ENCODE measurements at places on chromosomes 5 and 9.

DNA sequence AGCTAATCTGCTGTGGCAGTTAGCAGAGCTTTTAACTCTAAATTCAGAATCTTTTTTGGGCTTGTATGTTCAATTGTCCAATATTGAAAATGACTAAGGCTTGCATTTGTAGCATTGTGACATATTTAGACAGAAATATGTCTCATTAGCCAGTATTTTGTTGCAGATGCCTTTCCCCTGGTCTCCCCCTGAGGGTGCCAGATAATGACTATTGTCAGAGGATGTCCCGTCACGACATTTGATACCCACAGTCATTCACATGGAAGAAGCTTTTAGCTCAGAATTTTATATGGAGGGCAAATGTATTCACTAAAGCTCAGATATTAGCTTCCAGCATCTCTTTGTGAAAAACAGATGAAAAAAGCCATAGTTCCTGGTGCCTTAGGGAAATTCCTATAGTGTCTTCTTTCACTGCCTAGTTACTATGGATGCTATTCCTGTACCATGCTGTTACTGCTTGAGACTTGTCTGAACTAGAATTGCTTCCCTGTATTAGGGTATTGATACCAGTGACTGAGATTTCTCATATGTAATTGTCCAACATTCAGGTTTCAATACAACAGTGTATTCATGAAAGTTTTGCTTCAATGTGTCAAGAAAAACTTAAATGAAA, 96.2 kb downstream of the CCDC192 start:
- no peak for DNase-seq

DNA sequence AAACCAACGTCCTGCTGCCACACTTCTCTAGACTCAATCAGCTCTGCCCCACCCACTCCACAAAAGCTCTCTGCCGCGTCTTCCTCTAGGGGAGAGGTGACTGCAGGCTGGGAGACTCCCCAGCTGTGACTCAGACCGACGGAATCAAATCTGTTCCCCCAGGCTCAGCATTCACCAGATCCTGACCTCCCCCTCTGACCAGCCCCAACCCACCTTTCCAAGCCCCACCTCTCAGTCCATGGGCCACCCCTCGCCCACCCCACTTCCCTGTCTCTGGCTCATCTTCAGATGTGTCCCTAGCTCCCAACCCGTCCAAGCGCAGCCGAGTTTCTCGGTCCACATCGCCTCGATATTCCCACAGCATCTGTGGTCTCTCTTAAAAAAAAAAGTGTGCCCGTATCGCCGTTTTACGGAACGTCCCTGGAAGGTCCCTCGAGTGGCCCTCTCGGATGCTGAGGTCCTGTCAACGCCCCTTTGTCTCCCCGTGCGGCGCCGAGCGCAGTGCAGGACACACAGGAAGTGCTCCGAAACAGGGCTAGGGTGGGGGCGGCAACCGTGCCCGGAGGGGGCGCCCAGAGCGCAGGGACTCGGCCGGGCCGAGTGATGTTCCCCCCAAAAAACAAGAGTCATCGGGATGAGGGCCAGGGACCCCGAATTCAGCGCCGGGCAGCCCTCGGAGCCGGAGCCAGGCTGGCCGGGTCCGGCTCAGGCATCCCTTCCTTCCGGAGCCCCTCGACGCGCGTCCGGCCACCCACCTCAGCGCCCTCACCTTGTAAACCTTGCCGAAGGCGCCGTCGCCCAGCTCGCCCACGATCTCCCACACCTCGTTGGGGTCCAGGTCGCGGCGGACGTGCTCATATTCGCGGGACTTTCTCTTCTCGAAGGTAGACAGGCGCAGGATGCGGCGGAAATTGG, 649 bp downstream of the STK10 start:
- DNase-seq = peak; percentile 84

DNA sequence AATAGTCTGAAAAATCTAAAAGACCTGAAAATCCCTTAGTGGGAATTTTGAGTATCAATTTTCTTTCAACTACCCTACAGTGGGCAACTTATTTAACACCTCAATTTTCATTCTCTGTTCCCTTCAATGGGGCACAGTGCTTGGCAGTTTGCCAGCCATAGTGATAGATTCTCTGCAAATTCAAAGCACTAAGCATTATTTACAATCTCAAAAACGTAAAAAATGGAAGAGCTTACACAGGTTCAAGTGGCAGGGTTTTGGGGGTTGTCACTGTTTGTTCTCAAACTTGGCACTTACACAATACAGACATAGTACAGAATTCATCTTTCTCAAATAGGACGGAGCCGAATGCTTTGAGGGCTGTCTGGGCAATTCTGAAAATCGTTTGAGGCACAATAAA, 515.0 kb downstream of the EFNA5 start:
- DNase-seq = no peak

- DNase-seq = no peak
These were observed 140.9 kb upstream of the PIK3R1 start for GRCh38 chr5:68074633-68075032.

GRCh38 chr9:83339435-83339834, 198.8 kb downstream of the FRMD3 start:
- no peak for DNase-seq

DNA sequence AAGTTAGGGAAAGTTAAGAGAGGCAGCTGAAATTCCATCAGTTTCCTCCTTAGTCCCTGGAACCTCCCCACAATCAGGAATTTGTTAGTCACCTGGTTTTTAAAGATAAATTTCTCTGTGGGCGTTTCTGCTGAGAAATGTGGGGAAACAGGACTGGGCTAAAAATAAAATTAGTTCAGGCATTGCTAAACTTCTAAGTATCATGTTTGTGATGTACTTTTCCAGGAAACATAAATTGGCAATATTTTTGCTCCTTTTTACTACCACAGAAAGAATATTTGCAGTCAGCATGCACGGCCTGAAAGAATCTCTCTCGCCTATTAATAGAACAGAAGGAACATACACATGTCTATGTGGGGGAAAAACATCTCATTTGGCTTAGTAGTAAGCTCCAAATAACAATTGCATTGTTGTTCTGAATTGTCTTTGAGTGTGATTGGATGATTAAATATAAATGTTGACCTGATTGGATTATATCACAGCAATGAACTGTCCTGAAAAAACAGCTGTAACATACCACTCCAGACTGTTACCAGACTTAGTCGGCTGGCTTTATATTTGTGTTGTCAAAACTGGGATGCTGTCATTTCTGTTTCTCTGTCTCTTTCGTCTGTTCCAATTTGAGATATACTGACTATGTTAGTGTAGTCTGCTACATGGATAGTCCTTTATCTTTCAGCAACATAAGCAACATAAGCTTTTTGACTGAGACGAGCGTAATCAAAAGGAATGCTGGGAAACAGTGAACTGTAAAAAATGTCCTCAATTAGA, 12.9 kb downstream of the TJP2 start:
- DNase-seq = no peak

DNA sequence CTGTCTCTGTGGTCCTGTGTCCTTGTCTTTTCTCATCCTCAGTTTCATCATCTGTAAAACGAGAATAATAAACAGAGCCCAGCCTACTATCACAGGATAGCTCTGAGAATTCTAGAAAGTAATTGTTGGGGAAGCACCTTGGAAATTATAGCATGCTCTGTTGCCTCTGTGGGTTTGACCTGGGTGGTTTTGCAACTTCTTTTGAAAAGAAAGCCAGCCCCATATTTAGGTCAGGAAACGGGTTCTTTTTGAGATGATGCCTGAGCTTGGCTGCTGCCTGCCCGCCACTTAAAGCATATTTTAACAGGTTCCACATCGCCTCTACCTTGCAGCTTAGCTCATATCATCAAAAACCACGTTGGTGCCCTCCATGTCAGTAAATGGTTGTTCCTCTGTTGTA, 111.1 kb downstream of the TLR4 start:
- DNase-seq = no peak

GRCh38 chr9:121773286-121773953, 122.0 kb downstream of the DAB2IP start:
- DNase-seq = no peak

DNA sequence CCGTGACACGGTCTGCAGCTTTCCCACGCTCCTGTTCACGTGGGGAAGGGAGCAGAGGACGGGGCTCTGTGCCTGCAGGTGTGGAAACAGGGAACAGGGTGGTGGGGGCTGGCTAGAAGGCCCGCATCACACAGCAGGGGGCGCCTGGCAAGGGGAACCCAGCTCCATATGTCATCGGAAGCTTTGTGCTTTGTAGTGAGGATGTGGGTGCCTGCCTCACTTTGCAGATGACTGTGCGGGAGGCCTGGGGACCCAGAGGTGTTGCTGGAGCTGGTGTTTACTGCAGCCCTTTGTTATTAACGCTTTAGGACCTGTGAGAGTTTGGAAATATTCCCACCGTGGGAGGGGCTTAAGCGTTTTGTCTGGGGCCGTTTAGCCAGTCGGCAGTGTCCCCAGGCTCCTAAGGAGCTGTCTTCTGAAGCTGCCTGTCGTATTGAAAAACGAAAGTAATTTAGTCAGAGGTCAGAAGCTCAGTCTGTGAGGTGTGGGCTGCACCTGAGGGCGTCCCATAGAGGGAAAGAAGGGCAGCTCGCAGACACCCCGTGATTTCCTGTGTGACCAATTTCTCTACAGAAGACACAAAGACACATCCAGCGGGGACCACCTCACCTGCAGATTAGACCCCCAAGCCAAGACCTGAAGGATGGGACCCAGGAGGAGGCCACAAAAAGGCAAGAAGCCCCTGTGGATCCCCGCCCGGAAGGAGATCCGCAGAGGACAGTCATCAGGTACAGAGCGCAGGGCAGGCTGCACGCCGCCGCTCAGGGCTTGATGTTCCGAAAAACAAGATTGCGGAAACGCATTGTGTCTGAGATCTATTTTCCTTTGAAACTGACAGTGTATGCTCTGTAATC, 9.1 kb downstream of the MAN1B1 start:
- DNase-seq = peak; percentile 67

- peak; percentile 75 for DNase-seq
These were observed 171.2 kb downstream of the CWC27 start for GRCh38 chr5:64939772-64940510.

GRCh38 chr5:180950291-180950949, 38.2 kb upstream of the BTNL3 start:
- no peak for DNase-seq

- no peak for DNase-seq
These were observed 378.9 kb downstream of the RAB3C start for GRCh38 chr5:58961631-58962280.

DNA sequence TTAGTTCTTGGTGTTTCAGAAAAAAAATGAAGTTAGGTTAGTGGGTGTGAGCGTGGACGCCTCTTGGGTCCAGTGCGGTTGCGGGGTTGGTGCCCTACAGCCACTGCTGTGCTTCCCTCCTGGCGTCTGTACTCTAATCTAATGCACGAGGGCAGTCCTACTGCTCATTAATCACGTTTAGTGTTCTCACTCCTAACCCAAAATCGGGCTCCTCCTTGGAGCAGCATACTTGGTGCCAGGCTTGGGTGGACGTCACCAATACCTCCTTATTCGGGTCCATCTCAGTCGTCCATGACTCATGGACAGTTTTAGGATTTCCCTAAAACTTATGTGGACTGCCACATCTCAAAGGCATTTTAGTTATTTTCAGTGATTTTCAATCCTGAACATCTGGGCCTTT, 41.6 kb downstream of the TRIO start:
- no peak for DNase-seq

DNA sequence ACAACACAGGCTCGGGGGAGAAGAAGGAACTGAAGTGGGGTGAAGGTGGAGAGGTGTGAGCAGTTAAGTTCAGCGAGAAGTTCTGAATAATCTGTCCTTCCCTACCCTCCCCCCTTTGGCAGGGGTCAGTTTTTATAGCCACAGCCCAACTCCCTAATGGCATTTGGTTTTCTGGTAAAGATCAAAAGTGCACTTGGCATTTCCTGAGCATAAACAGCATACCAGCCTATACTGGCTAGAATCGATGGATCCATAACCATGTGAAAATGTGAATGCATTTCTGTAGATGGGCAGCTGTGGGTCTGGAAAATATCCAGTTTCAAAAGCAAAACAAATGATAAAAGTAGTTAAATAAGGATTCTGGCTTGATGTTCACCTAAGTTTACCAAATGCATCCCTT, 410.9 kb downstream of the PLK2 start:
- no peak for DNase-seq

GRCh38 chr5:135437796-135438560, 9.2 kb downstream of the DCANP1 start:
- DNase-seq = peak; percentile 64

DNA sequence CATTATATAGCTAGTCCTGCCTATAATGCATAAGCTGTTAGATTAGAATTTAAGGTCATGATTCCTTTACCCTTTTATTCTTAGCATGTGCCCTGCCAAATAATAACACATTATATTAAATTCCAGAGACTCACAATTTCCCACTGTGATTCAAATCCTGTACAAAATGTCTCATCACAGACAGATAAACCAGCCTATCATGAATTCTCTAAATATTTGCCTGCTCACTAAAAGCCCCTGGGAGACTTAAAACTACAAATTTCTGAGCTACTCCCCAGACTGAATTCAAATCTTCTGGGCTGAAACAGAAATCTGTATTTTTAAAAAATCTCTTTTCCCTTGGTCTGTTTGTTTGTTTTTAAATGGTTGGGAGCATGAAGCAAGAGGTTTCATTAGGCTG, 32.7 kb downstream of the GAPT start:
- DNase-seq = no peak

DNA sequence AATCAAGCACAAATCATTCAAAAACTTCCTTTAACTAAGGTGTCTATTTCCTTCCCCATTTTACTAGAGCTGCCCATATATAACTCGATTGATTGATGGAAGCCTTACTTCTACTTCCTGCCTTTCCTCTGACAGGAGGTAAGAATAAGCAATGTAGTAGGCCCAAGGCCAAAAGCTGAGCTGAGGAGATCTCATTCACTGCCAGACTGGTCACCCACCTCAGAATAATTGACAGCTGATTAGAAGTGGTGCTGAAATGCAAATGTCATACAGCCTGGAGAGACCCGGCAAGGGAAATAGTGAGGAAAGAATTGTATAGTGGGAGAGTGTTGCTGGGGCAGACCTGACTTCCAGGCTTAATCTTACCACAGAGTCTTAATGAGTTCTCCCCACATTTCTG, 239.9 kb downstream of the SAXO1 start:
- DNase-seq = no peak

DNA sequence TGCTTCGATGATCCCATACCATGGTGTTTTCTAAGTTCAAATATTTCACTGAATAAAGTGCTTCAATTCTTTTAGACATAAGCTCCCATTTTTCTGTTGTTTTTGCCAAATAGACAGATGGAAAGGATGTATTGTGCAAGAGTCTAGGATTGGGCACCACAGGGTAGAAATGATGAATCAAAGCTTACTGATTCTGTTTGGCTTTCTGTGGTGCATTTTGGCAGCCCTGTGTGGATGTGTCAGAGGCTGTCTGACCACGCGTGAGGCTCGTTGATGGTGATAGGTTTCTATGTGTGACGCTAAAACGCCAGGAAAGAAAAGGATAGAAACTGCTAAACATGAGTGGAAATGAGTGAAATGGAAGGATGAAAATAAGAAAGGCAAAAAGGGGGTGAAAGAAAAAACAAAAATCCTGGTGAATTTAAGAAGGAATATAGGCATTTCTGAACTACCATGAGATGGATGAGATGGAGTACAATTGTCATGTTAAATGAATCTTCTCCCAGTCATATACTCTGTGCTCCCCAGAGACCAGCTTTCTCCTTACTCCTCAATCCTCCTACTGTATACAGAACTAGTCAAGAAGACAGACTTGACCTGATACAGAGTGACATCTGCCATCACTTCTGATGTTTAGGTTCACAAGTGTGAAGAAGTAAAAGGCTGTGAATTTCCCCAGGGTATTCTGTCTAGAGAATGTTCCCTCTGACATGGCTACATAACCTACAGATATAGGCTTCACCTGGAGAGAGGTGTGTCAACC, 54.4 kb downstream of the ANKH start:
- no peak for DNase-seq
